ENCODE measurements at places on chromosomes 6 and 20. TPM values are rescaled to one million over a fixed set of nuclear protein-coding genes. Genes with fewer than 3 reads are reported as not detected.

EPB41L1 gene
- polyA plus RNA-seq: not detected

EYA2 gene
- polyA plus RNA-seq: not detected

C6orf163 gene
- not detected for polyA plus RNA-seq

ACSS1 gene
- 32.0 TPM for polyA plus RNA-seq

ADGB gene
- not detected for polyA plus RNA-seq

DEFB132 gene
- not detected for polyA plus RNA-seq

GSTA3 gene
- polyA plus RNA-seq: not detected

ADGRB3 gene
- 0.05 TPM for polyA plus RNA-seq

NFATC2 gene
- polyA plus RNA-seq: 0.11 TPM

SALL4 gene
- polyA plus RNA-seq: 0.07 TPM

SPAG4 gene
- polyA plus RNA-seq: 0.12 TPM

ASIP gene
- not detected for polyA plus RNA-seq

CNBD2 gene
- polyA plus RNA-seq: 8.0 TPM

DAAM2 gene
- polyA plus RNA-seq: not detected

LY6G5B gene
- not detected for polyA plus RNA-seq

ATAT1 gene
- 0.51 TPM for polyA plus RNA-seq

PSORS1C2 gene
- polyA plus RNA-seq: not detected

TXLNB gene
- polyA plus RNA-seq: 0.08 TPM

HLA-DQB2 gene
- polyA plus RNA-seq: not detected

TMC2 gene
- polyA plus RNA-seq: not detected

SNPH gene
- 0.07 TPM for polyA plus RNA-seq

HLA-DQB1 gene
- 246 TPM for polyA plus RNA-seq

KHDC1L gene
- polyA plus RNA-seq: not detected

OR12D3 gene
- not detected for polyA plus RNA-seq

TRAM2 gene
- 5.9 TPM for polyA plus RNA-seq

THBD gene
- 7.4 TPM for polyA plus RNA-seq

CD24 gene
- 0.46 TPM for polyA plus RNA-seq

GATA5 gene
- not detected for polyA plus RNA-seq

DEFB124 gene
- polyA plus RNA-seq: not detected

ANGPT4 gene
- not detected for polyA plus RNA-seq

SLC4A11 gene
- 0.33 TPM for polyA plus RNA-seq

RNF217 gene
- polyA plus RNA-seq: 2.2 TPM

TRIM15 gene
- polyA plus RNA-seq: not detected

HMGCLL1 gene
- not detected for polyA plus RNA-seq

MATN4 gene
- polyA plus RNA-seq: not detected

PRKN gene
- polyA plus RNA-seq: 0.21 TPM

MUCL3 gene
- polyA plus RNA-seq: not detected

SLC26A8 gene
- polyA plus RNA-seq: 0.52 TPM

SKIC2 gene
- polyA plus RNA-seq: 13.2 TPM

HAO1 gene
- polyA plus RNA-seq: not detected

CDC40 gene
- polyA plus RNA-seq: 5.2 TPM

OR2H1 gene
- not detected for polyA plus RNA-seq

CALHM4 gene
- not detected for polyA plus RNA-seq

ZNF165 gene
- 0.08 TPM for polyA plus RNA-seq

GRM1 gene
- not detected for polyA plus RNA-seq

ASCC3 gene
- polyA plus RNA-seq: 10.6 TPM

MLN gene
- not detected for polyA plus RNA-seq

COL11A2 gene
- polyA plus RNA-seq: not detected

ZBTB46 gene
- 3.0 TPM for polyA plus RNA-seq

PROCR gene
- polyA plus RNA-seq: 0.90 TPM

CGA gene
- not detected for polyA plus RNA-seq

AP5S1 gene
- polyA plus RNA-seq: 10.8 TPM

TMEM244 gene
- polyA plus RNA-seq: not detected

EPHA7 gene
- not detected for polyA plus RNA-seq

SYNDIG1 gene
- polyA plus RNA-seq: not detected

IL17A gene
- not detected for polyA plus RNA-seq

OTOR gene
- polyA plus RNA-seq: not detected

APOM gene
- polyA plus RNA-seq: 4.8 TPM

Data from CD14-positive monocyte (primary cell).